T-helper 9 cell (primary cell): ENCODE measurements at places on chromosomes 6 and 20.

DNA sequence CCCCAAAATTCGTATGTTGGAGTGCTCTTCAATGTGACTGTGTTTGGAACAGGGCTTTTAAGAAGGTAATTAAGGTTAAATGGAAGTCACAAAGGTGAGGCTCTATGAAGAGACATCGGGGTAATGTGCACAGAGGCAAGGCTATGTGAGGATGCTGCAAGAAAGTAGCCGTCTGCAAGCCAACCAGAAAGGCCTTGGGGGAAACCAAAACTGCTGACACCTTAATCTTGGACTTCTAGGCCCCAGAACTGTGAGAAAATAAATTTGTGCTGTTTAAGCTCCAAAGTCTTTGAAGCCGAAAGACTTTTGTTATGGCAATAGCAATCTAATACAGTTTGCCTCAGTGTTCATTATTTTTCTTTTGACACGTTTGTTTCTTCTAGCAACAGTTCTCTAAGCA lies 2.4 kb upstream of the IRAK1BP1 start:
- DNase-seq, result no peak

DNA sequence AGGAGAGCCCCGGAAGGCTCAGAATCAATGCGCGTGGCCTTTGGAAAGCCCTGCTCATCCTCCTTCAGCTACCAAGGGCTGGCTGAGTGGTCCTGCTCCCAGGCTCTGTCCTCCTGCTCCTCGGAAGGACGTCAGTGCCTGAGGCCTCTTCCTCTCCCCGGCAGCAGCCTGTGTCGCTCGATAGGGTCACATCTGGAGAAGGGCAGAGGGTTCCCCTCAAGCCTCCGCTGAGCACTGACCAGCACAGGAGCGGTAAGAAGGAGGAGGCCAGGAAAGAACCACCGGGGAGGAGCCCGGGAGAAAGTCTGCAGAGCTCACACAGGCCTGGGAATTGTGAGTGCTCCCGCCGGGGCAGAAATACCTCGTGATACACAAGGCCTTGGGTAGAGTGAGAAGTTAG lies 21.2 kb downstream of the KIF25 start:
- DNase-seq, result no peak

GRCh38 chr6:112154711-112155110 lies 67.3 kb downstream of the FAM229B start:
- no peak for DNase-seq

DNA sequence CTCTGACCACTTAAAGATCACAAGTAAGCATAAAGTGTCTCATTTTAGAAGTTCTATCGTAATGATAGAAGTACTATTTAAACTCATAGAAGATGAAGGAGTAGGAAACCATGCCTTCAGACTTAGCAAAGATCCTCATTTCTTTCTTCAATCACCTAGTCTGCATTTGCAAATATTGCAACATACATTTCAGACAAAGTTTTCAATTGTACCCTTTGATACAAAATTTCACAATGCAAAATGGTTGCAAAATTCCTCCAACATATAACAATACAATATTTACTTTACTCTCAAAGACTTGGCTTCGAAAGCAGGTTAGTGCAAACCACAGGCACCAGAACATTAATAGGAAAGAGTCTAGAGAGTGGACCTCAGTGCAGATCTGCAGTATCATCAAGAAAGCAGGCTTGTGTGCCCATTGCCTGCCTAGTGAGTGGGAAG lies 16.1 kb upstream of the ROS1 start:
- DNase-seq, result no peak

- no peak for DNase-seq
Observed at GRCh38 chr20:46784436-46785127, 75.1 kb downstream of the SLC2A10 start.

- DNase-seq, result no peak
Observed at GRCh38 chr6:134936931-134937330, 13.0 kb downstream of the ALDH8A1 start.

- no peak for DNase-seq
Observed at GRCh38 chr6:52050051-52050405, 37.4 kb downstream of the PKHD1 start.
